ENCODE measurements at places on chromosomes 1 and 21.

DNA sequence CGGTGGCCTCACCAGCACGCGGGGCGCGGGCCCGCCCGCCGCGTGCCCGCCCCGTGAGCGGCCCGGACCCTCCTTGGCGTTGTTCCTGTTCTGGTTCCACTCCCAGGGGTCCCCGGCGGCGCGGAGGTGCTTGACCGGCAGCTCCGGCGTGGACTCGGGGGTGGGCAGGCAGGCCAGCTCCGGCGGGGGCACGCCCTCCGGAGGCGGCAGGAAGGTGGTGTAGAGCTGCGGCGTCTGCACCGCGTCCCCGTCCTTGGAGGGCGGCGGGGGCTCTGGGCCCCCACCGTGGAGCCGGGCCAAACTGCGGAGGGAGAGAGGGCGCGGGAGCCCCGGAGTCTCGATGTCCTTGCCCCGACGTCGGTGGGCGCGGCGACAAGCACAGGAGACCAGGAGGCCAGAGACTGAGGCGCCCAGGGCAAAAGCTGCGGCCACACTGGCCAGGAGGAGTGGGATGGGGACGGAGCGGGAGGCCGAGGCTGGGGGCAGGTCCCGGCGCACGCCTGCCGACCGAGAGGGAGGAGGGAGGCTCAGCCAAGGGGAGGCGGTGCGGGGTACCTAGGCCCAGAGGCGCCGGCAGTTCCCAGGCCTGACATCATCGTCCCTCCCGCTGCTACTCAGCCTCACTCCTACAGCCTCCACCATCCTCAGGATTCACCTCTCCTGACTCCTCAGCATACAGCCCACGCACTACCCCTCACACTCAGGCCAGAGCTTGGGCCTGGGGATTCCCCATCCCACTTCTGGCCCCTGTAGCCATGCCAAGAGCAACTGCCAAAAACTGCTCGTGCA, 13.2 kb downstream of the SEMA6C start:
- no peak for DNase-seq

DNA sequence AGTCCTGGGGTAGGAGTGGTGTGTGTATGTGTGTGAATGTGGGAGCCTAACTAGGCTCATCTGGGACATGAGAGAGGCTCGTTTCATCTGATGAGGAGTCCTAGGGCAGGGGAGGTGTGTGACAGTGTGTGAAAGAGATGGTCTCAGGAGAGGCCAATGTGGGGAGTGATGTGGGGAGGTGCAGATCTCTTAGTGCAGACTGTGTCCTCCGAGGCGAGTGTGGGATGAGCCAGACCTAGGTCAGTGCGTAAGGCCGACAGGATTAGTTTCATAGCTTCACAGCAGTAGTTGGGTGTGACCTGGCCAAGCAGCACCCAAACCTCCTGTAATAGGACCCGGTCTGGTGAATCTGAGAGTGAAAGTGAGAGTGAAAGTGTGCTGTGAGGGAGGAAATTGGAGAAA, 94.7 kb downstream of the LIPI start:
- no peak for DNase-seq

GRCh38 chr1:209589440-209589839, 5.9 kb downstream of the CAMK1G start:
- no peak for DNase-seq

GRCh38 chr1:161088587-161089110, 709 bp downstream of the NECTIN4 start:
- no peak for DNase-seq

- no peak for DNase-seq
Measured at GRCh38 chr1:171140401-171140800, 44.7 kb upstream of the FMO2 start.

Data from HCT116 (cell line).